NCI-H1092 (cell line): ENCODE measurements at places on chromosomes 11 and 22.

DNA sequence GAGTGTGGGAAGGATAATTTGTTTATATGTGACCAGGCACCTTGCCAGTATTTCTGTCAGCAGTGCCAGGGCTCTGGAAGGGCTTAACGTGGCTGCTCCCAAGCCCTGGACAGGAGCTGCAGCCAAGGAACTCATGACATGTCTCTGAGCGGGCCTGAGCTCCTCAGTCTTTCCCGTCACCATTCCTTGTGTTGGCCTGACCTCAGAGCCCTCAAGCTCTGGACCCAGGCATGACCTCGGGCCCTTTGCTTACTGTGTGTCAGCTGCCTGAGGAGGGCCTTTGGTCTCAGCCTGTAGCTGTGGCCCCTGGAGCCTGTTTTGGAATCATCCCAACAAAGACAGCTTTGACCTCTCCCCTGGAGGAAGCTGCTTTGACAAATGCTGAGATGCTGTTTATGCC is 264.1 kb upstream of the PLET1 start:
- no peak for DNase-seq

GRCh38 chr22:35502836-35503235 is 37.8 kb upstream of the RASD2 start:
- no peak for DNase-seq

DNA sequence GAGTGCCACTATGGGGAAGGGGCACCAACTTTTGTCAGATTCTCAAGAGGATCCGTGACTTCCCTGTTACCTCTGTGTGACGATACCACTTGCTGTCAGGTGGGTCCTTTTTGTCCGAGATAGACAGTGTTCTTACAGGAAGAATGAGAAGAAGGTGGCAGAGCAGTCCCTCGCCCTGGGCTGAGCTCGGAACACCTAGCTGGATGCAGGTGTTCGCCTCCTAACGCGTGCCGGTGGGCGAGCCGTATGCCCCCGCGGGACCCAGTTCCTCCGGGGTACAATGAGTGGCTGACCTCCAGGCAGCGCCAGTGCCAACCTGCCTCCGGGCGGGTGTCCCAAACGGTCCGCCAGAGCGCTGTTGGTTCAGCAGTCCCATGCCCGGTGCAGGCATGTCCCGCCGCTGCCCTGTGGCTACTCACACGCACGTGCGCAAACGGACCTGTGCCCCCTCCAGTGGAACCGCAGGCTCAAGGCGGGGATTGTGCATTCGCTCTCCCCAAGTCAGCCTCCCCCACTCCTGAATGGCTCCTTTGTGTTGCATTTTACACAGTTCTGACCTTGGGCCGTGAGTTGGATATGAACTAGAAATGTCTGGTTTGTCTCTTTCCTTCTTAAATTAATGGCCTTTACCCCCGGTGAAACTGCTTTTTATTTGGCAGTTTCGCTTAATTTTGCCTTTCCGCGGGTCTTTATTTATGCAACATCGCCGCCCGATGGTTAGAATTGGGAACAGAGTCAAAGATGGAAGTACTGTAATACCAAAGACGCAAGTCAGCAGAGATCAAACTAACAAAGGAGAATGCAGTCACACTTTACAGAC is 1.1 kb upstream of the ABTB2 start:
- DNase-seq, result peak; percentile 72

- peak; percentile 70 for DNase-seq
These were observed 2.8 kb downstream of the CHADL start for GRCh38 chr22:41237707-41238569.

DNA sequence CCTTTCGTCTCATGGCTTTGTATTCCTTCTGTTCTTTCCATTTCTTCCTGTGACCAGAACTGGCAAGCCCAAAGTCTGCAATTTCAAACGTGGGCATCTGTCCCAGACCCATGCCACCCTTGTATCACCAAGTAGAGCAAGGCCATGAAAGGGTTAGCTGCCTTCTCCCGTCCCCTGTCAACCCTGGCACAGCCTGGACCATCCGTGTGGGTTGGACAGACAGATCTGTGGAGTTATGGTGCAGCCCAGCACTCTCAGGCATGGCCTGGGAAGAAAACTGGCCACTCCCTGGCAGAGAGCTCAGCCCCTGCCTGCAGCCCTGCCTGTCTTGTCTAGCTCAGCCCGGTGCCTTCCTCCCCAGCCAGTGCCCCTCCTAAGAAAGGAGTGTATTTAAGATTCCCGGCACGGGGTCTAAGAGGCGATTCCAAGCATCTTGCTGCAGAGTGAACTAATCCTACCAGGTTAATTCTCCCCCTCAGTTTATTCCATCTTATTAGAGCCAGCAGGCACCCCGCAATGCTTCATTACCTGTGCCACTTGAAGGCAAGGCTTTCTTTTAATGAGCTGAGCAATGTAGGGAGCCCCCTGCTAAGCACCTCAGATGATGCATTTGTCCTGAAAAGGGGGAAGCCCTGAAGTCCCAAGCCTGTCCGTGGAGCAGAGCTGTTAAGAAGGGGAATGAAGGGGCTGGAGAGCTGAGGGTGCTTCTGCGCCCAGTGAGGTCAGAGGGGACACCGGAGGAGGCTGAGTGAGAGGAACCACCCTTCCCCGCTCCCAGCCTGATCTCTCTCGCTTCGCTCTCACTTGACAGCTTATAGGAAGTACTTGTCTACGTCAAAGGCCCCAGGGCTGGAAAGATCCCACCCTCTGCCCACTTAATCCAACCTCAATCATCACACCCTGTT is 130.6 kb downstream of the SPATA19 start:
- no peak for DNase-seq

DNA sequence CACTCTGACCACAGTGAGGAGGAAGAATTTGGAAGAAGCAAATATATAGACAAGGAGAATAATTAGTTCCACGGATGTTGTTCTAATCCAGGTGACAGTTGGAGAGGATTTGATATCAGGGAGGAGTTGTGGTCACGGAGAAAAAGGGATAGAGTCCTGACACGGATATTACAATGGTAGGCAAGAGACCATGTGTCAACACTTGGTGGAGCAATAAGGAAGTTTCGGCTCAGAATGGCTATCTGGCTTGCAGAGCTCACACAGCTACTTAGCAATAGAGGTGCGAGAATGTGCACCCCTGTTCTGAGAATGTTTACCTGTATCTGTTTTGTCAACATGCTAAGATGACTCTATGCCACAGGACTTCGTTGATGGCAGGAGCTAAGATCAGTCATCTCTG is 10.4 kb upstream of the OR9Q2 start:
- no peak for DNase-seq

- no peak for DNase-seq
These were observed 202.4 kb downstream of the LARGE1 start for GRCh38 chr22:33717694-33718396.

DNA sequence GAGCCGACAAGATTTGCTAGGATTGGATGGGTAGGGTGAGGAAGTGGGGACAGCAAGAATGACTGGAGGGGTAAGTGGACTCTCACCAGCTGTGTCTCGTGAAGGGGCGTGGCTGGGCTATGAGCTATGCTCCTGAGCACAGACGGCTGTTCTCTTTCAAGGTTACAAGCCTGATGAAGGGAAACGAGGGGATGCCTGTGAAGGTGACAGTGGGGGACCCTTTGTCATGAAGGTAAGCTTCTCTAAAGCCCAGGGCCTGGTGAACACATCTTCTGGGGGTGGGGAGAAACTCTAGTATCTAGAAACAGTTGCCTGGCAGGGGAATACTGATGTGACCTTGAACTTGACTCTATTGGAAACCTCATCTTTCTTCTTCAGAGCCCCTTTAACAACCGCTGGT is 19.9 kb downstream of the F2 start:
- no peak for DNase-seq

DNA sequence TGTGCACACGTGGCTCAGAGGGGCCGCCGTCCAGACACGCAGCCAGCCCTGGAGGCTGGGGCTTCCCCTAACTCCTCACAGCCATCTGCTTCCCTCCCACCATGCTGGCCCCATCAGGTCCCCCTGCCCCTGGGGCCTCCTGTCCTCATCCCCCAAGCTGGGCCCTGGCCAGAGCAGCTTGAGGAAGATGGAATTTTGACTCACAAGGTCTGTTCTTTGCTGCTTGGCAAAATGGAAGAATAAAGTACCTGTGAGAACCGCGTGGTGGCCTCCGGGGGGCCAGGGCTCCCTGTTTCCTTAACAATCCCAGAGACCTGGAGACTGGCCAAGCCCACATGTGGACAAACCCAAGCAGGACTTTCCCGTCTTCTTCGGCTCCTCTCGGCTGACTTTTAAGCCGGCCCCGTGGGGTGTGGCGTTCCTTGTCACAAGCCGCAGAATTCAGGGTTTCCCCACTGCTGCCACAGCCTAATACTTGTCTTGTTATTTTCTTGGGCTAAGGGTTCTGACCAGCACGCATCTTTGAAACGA is 872.8 kb downstream of the BRD1 start:
- DNase-seq, result no peak

- no peak for DNase-seq
These were observed 278.2 kb upstream of the CHORDC1 start for GRCh38 chr11:90500922-90501568.

DNA sequence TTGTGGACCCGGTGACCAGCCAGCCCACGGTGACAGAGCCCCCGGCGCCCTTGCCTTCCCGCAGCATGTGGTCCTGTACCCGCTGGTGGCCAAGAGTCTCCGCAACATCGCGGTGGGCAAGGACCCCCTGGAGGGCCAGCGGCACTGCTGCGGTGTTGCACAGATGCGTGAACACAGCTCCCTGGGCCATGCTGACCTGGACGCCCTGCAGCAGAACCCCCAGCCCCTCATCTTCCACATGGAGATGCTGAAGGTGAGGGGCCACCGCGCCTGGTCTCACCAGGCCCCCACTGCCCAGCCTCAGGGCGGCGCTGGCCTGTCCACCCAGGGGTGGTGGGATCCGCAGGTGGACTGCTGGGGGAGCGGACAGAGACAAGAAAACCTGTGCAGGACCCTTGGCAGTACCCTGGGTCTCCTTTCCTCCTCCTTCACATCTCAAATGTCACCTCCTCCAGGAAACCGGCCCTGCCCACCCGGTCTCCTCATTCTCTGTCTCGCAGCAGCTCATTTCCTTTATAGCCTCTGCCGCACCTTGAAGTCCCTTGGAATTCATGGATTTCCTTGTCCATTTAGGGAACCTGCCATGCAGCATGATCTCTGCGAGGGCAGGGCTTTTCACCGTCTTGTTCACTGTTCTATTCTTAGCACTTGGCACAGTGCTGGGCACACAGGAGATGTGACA is 6.5 kb downstream of the AIP start:
- DNase-seq, result no peak

- DNase-seq, result peak; percentile 37
These were observed 2.2 kb upstream of the TUT1 start for GRCh38 chr11:62593434-62594044.

GRCh38 chr11:75311858-75312288 is 39.6 kb downstream of the ARRB1 start:
- DNase-seq, result no peak

GRCh38 chr22:39419096-39419495 is 19.5 kb downstream of the TAB1 start:
- DNase-seq, result no peak

DNA sequence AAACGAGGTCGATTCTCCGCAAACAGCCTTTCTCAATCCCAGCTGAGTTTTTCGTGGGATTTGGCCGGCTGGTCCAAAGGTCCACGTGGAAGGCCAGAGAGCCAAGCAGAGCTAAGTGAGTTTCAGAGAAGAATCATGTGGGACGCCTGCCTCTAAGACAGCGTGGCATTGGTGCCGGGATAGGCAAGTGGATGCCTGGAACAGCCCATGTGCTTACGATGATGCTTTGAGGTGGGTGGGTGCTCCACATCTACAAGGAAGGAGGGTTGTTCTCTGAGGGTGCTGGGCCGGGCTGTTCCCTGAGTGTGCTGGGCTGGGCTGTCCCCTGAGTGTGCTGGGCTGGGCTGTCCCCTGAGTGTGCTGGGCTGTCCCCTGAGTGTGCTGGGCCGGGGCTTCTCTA is 41.4 kb downstream of the MUC2 start:
- DNase-seq, result no peak

DNA sequence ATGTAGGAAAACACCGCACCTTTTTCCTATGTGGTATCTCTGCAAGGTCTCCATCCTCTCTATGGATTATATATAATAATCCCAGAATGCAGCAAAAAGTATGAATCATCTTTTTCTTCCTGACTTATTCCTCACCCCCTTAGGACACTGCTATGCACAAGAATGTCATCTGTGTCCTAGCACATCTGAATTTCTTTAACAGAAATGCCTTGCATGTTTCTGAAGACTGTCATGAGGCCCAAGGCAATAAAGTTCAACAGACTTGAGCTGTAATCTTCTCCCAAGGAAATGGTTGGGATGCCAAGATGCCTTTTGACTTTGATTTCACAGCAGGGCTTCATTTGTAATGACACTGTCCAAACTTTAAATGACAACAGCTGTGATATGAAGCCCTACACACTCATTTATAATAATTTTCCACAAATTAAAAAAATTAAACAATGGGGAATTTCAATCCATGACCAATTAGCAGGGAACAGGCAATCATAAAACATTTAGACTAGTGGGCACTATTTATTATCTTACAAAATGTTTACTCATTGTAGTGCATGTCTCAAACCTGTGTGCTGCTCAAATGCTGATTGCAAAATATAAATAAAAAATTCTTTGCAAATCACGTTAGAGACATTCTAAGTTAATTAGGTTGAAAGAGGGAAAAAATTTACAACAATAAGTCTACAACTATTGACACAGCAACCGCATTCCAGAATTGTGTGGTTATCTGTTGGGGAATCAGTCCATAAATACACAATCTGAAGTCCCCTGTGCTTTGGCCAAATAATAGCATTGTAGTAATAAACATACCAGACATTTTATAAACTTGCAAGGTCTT is 242.3 kb downstream of the SWAP70 start:
- no peak for DNase-seq

DNA sequence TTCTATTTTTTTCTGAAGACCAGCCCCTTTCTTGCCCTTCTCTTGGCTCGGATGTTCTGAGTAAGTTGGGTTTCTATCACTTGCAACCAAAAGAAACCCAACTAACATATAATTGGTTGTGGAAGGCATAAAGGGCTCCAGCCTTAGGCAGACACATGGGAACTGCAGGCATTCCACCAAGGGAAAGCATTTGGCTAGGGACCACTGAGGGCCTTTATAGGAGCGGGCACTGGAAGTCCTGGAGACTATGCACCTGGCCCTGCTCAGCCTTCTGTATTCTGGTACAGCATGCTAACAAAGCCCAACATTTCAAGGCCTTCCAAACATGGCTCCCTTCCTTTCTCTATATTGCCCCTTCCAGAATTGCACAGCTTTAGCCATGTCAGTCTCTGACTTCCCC is 17.6 kb upstream of the LMO1 start:
- no peak for DNase-seq

DNA sequence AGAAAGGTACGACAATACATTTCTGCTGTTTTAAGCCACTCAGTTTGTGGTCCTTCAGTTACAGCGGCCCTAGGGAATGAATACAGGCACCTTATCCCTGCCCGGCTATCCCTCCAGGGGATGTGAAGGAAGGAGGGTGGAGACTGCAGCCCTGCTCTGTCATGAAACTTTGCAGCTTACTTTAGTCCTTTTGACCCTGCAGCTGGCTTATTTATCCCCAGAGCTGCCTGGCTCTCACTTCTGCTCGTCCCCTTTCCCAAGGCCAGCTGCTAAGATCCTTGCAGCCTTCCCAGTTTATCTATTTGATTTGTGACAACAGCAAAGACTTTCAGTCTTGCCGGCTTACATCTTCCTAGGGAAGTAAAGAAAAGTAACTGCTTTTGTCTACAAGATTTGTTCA is 55.2 kb downstream of the SC5D start:
- DNase-seq, result no peak
